ENCODE measurements at places on chromosomes 12 and 14. TPM values are rescaled to one million over a fixed set of nuclear protein-coding genes. Genes with fewer than 3 reads are reported as not detected.

PCBP2 gene
- 676 TPM for total RNA-seq

CYP27B1 gene
- 2.7 TPM for total RNA-seq

DNA sequence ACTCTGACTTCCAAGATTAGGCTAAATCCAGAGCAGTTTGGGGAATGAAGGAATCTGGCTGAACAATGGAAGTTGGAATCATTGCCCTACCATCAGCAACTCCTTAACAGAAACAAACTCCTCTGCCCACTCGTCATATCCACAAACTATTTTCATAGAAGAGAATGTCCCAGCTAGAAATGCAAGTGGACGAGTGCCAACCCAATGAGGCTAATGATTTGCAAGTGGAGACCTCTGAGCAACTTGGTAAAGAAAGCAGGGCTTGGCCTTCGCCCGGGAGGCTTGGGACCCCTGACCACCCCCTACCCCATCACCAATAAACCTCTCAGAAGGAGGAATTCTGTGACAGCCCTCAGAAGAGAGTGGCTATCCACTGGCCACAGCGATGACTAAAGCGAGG lies 40.0 kb upstream of the DDX11 start:
- no peak overlapping the region for H3K4me3 ChIP-seq
- DNase-seq: no peak
- no peaks in the 10 kb centered on the region for H3K4me1 ChIP-seq
- H3K27ac ChIP-seq: no peak overlapping the region
- H3K27me3 ChIP-seq: no peaks in the 10 kb centered on the region

DNA sequence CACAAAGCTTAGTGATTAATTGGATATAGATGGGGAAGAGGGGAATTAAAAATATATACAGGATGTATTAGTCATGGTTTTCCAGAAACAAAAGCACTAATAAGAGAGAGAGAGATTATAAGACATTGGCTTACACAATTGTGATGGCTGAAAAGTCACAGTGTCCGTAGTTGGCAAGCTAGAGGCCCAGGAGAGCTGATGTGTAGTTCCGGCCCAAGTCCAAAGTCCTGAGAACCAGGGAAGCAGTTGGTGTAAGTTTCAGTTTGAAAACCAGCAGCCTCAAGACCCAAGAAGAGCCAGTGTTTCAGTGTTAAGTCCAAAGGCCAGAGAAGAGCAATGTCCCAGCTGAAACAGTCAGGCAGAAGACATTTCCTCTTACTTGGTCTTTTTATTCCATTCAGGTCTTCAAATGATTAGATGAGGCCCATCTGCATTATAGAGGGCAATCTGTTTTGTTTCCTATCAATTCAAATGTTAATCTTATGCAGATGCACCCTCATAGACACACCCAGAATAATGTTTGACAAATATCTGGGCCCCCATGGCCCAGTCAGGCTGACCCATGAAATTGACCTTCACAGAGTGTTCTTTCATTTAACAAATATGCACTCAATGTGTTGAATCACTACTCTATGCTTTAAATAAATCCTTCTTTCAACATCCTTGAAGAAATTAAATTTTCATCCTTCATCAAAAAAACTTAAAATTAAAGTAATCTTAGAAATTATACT lies 67.2 kb upstream of the DIO2 start:
- no peak for DNase-seq
- no peaks in the 10 kb centered on the region for H3K36me3 ChIP-seq
- H3K27ac ChIP-seq: no peak overlapping the region
- H3K4me3 ChIP-seq: no peak overlapping the region
